DMS153 (cell line): ENCODE measurements at places on chromosomes 5 and 9.

DNA sequence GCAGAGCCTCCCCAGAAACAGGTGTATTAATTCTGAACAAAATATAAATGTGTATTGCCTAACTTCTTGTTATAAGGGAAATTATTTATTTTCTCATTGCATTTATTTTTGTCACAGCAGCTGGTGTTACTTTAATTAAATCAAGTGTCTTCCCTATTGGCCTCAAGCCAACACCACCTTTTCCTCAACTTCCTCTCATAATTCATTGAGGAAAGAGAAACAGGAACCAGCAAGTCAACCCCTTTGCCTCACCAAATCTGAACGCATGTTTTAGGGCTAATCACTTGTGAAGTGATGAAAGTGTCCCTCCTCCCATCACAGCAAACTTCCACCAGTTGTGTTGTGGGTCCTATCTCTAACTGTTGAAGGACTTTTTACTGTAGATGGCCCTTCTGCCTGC lies 73.1 kb downstream of the DIRAS2 start:
- DNase-seq, result peak; percentile 53

GRCh38 chr5:86665984-86666760 lies 48.4 kb downstream of the COX7C start:
- DNase-seq, result no peak

DNA sequence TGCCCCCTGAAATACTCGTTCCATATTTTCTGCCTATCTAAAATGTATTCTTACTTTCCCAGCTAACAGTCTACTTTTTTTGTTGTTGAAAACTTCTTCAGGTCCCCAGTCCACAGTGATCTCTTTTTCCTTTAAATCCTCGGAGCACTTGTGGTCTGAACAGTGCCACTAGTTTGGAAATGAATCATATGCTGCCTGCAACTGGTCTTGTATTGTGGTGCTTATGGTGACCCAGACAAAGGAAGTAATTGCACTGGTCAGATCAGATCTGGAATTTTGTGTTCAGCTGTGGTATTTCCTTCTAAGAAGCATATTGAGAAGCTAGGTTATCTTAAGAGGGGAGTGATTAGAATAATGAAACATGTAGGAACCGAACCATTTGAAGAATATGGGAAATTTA lies 2.9 kb downstream of the UNC13B start:
- DNase-seq, result no peak

- no peak for DNase-seq
Measured at GRCh38 chr9:91303741-91304415, 57.8 kb downstream of the AUH start.

- no peak for DNase-seq
Measured at GRCh38 chr9:61674882-61675281, 485.0 kb downstream of the SPATA31A7 start.

DNA sequence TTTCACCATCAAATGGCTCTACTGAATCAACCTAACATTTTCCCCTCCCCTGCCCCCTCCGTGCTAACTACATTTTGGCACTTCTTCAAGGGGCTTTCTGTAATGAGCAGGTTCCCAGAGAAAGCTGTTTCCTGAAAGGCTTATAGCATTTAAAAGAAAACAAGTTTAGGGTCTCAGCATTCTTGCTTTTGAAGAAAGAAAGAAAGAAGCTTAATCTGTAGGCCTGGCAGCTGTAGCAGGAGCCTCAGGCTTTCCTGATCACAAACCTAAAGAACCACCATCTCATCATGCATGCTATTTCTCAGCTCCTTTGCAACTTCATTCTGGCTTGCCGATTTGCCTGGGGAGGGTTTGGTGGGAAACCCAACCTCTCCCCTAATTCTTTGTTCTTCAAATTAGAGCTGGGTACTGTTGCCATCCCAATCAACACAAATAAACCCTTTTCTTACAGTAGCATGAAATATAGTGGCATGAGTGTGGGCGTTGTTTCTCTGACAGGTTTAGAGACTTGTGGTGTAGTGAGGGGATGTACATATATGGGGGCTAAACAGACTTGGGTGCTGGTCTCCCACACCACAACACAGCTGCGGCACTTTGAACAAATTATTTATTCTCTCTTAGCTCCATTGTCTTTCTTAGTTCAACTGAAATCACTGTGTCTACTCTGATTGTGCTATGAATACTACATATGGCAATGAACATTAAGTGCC lies 160.5 kb upstream of the TNC start:
- no peak for DNase-seq

GRCh38 chr5:153919161-153919560 lies 119.5 kb downstream of the FAM114A2 start:
- DNase-seq, result no peak

- no peak for DNase-seq
Measured at GRCh38 chr9:129944506-129945116, 98.4 kb downstream of the FNBP1 start.

DNA sequence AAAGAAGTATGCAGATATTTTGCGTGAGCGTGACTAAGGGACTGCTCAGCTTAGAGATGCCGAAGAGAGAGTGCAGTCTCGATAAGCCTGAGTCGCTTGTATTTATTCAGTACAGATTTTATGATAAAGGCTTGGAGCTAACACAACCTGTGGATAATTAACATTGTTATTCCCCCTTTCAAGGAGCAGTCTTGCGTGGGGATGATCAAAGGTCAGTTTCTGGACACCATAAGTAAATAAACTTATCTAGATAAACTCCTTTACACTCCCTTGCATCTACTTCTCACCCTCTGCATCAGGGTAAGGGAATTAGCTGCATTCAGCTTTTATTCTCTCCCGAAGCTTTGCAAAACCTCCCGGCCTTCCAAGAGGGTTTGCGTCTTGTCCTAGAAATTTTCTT lies 357.8 kb upstream of the ST8SIA4 start:
- no peak for DNase-seq

DNA sequence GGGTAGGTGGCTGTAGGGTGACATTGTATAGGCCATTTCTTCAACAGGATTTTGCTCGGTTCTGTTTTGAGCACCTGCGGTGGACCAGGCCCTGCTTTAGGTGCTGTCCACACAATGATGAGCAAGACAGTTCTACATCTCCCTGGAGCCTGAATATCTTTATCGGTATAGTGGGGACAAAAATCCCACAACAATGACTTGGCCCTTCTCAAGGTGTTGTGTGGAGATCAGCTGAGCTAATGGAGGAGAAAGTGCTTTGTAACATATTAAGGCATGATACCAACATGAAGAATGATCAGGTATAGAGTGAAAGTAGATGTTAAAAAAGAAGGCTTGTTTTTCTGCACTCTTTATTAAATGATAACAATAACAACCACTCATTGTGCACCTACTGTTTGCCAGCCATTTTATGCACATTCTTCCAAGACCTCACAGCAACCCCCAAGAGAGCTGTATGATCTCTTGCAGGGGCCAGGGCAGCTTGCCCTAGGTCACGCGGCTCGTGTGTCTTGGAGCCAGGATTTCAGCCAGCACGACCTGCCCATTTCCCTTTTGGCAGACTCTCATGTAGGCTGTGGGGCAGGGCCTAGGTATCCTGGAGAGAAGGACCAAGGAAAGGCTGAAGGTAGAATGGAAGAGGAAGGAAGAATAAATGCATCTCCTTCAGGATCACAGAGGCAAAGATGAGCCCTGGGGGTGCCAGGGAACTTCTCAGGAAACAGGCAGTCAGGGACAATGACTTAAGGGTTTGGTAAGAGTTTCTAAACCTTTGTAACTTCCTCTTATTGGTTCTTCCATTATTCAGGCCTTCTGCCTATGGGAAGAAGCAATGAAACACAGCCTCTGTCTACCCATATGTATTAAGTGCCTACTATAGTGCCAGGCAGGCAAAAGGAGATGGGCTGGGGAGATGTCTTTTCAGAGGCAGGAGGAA lies 50.0 kb upstream of the PPARGC1B start:
- DNase-seq, result no peak

DNA sequence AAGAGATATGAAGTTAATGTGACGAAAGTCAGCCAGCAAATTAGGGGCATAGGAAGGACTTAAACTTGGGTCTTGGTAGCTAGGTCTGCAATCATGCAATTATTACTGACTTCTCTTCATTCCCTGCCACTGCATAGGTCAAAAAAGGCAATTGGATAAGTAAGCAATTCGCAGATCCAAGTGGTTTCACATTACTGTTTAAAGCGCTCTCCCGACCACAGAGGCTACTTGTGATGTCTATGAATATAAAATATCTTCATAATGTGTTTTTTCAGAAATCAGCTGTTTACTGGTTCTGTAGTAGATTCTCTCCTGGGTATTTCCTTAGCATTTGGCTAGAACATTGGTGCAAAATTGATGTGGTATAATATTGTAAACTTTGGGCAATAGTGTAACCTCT lies 174.7 kb upstream of the PTGER4 start:
- DNase-seq, result peak; percentile 16

DNA sequence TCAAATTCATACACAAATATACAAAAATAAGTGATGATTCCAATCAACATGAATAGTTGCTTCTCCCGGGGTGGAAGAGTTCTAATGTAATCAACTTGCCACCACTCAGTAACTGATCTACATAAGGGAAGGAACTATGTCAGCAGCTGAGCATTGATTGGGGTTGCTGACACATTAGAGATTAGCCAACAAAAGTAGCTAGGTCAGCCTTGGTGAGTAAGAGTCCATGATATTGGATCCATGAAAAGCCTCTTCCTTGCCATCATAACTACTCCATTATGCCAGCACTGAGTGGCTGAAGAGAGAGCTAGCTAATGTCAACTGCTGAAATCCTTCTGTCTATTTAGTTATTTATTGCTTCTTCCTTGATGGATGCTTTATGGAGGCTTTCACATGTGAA lies 309.8 kb downstream of the NFIB start:
- DNase-seq, result no peak

- DNase-seq, result no peak
Measured at GRCh38 chr5:73727470-73727869, 101.5 kb downstream of the ARHGEF28 start.
